ENCODE measurements at places on chromosomes 12 and 14.

DNA sequence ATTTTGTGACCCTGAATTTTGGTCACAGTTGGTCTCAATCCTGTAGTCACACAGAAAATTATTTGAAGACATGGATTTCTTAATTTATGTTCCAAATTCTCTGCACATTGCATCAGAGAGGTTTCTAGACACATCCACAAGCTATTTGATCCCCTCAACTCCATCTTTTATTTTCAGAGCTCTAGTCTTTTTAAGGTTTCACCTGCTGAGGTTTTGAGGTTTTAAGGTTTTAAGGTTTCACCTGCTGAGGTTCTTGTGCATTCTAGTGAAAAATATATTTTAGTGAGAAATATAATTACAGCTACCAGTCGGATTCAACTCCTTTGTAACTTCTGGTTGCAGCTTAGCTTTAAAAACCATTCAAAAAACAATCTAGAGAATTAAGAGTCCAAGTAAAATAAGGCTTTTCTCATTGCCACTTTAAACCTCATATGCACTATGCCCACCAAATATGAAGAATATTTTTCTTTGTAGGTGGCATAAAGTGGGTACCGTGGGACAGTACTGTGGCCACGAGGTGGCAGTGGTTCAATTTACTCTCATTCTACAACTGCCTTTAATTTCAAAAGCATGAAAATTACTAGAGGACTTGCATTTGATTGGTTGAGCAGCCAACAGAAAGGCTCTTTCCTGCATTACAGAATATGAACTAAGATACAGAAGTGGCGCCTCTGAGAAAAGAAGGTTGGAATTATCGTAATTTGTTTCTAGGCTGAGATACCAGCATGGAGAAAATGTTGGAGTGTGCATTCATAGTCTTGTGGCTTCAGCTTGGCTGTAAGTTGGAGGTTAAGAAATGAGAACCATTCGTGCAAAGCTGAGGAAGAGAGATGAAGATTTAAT is 366.5 kb upstream of the OR4E1 start:
- DNase-seq = peak; percentile 50

DNA sequence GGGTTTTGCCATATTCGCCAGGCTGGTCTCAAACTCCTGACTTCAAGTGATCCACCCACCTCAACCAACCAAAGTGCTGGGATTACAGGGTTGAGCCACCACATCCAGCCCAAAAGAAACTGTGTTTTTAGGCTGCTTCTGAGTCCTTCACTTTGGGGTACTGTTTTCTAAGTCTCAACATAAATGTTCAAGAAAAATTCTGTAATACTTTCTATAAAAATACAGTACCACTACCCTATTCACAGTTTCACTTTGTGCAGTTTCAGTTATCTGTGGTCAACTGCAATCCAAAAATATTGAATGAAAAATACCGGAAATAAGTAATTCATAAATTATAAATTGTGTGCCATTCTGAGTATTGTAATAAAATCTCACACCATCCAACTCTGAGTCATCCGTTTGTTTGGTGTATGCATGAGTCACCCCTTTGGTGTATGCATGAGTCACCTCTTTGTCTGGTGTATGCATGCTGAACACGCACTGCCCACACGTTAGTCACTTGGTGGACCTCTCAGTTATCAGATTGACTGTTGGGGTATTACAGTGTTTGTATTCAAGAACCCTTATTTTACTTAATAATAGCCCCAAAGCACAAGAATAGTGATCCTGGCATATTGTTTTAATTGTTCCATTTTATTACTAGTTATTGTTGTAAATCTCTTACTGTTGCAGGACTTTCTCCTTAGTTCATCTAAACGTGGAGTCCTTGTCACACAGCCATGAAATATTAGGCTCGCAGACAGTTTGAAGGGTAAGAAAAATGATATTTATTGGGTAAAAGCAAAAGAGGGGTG is 190.2 kb downstream of the FSCB start:
- peak; percentile 20 for DNase-seq

DNA sequence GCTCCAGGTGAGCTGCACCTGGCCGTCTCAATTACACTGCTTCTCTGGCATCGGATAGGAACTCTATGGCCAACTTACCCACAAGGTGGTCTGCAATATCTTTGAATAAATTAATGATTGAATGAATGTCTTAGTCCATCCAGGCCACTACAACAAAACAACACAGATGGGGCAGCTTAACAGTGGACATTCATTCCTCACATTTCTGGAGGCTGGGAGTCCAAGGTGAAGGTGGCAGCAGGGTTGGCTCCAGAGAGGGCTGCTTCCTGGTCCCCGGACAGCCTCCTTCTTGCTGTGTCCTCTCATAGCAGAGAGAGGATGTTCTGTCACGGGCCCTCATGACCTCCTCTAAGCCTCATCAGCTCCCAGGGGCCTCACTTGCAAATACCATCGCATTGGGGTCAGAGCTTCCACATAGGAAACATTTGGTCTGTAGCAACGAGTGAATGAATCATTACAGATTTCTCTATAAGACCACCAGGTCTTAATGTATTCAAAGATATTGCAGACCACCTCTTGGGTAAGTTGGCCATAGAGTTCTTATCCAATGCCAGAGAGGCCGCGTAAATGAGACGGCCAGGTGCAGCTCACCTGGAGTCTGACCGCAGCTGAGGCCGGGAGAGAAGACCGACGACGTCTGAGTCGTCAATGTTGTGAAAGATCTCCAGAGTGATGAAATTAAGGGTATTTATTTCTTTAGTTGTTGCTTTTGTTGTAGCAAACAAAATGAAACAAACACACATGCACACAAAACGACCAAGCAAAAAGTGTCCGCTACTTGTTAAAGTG is 182.7 kb upstream of the C14orf180 start:
- peak; percentile 5 for DNase-seq

DNA sequence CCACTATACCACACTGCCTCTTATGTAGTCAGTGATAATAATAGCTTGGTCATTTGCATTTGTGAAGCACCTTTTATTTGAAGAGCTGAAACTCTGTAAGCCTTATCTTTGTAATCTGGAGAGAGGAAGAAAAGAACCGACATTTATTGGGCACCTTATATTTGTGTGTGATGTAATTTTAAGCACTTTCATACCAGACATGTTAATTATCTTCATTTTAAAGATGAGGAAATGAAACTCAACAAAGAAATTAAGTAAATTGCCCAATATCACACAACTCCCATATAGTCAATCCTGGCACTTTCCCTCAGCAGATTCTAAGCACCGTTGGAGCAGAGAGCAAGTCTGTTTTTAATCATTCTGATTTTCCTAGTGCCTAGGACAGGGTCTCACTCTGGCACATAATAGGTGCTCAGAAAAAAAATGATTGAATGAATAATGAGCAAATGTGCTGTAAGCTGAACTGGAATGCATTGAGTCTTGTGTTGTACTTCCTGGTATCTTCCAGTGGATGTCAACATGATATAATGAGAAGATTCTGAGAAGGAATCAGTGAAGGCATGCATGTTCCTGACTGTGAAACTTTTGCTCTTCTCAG is 418.9 kb downstream of the ZFP36L1 start:
- DNase-seq = no peak

DNA sequence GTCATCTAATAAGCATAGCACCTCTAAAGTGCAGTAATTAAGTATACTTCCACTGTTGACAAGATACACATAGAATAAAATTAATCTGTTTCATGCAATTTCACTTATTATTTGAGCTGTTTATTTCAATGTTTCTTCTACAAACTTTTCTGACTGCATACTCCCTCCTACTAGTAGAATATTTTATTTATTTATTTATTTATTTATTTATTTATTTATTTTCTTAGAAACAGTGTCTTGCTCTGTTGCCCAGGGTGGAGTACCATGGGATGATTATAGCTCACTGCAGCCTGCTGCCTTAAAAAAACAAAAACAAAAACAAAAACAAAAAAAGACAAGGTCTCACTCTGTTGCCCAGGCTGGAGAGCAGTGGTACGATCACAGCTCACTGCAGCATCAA is 68.4 kb upstream of the KITLG start:
- DNase-seq = no peak

DNA sequence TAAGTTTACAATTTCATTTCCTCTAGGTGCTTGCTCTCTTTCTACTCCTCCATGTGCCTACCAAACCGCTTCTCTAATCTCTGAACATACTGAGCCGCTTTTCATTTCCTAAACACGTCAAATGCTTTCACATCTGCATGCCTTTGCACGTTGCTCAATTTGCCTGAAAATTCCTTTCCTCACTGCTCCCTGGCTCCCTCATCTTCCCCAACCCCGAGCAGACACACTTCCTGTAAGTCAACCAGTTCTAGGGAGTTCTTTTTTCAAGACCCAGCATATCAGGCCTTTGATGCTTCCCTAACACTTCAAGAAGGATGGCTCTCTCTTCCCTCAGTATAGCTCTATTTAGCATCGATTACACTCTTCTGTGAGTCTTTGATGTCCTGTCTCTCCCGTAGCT is 50.3 kb downstream of the LMO3 start:
- no peak for DNase-seq

DNA sequence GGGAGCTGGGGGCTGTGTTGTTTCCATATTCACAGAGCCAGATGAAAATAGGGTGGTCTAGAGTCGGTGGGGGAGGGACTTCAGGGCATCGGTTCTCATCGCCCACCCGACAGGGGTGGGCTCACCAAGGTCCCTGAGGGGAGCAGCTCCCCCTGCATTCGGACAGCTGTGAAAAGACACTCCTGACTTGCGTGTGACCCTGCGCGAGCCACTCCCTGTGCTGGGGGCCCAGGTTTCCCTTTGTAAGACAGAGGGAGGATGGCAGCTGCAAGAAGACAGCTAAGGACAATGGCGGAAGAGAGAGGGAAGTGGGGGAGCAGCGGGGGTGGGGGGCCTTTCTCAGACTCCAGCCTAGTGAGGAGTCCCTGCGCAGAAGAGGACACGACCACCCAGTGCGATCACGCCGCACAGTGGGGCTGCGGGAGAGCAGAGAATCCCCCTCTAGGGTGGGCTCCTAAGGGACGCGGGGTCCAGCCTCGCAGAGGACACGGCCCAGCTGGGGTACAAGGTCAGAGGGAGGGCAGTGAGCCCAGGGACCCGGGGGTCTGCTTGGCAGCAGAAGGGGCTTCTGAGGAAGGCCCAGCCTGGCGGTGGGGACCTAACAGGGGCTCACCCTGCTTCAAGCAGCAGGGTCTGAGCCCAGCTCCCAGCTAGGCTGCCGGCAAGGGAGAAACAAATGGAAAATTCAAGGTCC is 326.9 kb upstream of the DIO3 start:
- no peak for DNase-seq

- no peak for DNase-seq
Observed at GRCh38 chr12:85872497-85873091, 1.5 kb upstream of the NTS start.

DNA sequence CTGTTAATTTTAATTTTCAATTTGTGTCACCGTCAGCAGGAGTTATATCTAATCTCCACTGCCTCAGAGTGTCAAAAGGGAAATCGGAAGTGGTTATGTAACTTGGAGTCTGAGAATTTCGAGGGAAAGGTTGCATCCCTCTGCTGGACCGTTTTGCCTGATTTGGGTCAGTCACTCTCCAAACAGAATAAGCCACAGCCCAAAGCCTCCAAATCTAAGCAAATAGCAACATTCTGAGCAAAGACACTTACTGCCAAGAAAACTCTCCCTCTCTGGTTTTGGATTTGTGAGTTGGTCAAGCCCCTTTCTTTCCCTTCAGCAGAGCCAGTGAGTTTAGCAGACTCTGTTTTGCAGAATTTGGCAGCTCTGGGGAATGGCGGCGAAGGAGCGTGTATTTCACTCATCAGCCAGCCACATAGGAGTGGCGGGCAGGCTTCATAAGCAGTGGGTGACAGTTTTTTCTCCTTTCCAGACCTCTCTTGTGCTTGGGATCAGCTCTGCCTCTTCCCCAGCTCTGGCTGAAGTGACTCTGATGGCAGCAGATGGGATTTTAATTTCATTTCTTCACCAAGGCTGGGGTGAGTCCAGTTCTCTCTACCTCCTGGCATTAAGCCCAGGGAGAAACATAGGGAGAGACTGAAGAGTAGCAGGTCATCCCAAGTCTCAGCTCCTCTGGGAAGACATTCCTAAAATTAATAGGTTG is 218.7 kb upstream of the NOS1 start:
- DNase-seq = no peak

GRCh38 chr12:62846491-62846890 is 88.5 kb downstream of the PPM1H start:
- DNase-seq = no peak

DNA sequence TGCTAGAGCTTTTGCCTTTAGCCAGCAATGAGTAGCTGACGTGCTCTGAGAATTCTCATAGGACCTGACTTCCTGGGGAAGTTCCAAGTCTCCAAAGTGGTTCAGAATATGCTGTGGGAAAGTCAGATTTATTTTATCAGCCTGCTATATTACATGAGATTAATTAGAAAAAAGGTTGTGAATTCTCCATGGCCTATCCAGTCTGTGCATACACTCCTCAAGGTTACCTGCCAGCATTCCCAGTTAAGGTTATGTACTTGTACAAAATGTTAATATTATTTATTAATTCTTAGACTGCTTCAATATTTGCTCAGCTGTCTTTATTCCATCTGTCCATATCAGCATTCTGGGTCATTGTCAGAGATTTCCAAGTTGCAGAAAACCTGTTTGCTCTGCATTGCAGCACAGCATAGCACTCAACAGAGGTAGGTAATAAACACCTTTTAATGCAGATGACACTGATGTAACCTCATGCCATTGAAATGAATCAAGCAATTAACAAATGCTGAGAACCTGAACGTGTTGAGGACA is 2.7 kb upstream of the SEL1L start:
- DNase-seq = no peak

DNA sequence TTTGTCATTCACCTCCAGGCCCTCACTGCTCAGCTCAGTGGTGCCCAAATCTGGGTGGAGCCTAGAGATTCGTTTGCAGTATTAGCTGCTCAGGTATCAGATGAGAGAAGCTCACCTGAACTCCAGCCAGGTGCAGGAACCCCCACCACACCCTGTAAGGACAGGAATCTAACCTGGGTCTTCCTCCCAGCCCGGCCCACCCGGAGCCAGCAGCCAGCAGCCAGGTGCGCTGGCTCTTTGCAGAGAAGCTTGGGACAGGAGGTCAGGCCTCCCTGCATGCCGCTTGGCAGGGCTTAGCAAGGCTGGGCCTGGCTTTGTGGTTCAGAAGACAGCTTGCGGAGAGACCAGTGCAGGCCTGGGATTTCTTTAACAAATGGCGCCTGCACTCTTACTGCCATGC is 125.6 kb upstream of the MYL2 start:
- no peak for DNase-seq

GRCh38 chr12:18470251-18470650 is 208.9 kb downstream of the PIK3C2G start:
- no peak for DNase-seq

GRCh38 chr12:26153421-26154154 is 28.8 kb upstream of the BHLHE41 start:
- DNase-seq = no peak

DNA sequence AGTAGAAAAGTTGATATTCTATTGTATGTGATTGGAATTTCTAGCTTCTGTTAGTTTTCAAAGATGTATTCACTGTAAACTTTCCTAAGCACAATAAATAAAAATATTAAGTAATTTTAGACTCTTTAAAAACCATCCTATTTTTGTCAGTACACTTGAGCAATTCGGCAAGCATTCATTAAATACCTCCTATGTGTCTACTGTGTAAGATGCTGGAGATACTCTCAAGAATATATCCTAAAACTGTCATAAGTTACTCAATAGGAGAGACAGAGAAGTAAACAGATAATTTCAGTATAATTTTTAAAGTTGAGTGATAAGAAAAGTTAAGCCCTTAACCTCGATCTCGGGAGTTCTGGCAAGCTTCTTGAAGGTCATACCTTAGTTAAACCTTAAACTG is 46.1 kb downstream of the FANCM start:
- DNase-seq = no peak

- DNase-seq = no peak
Observed at GRCh38 chr14:65261946-65262345, 150.6 kb upstream of the FUT8 start.

All from activated CD4-positive, alpha-beta memory T cell treated with anti-CD3 and anti-CD28 coated beads, Interleukin-2, amount 10 ng/mL, durations not matched to agents 7 days and 5 days (primary cell).